HepG2 (cell line): ENCODE measurements at places on chromosomes 1 and 21. TPM values are rescaled to one million over a fixed set of nuclear protein-coding genes. Genes with fewer than 3 reads are reported as not detected.

DNA sequence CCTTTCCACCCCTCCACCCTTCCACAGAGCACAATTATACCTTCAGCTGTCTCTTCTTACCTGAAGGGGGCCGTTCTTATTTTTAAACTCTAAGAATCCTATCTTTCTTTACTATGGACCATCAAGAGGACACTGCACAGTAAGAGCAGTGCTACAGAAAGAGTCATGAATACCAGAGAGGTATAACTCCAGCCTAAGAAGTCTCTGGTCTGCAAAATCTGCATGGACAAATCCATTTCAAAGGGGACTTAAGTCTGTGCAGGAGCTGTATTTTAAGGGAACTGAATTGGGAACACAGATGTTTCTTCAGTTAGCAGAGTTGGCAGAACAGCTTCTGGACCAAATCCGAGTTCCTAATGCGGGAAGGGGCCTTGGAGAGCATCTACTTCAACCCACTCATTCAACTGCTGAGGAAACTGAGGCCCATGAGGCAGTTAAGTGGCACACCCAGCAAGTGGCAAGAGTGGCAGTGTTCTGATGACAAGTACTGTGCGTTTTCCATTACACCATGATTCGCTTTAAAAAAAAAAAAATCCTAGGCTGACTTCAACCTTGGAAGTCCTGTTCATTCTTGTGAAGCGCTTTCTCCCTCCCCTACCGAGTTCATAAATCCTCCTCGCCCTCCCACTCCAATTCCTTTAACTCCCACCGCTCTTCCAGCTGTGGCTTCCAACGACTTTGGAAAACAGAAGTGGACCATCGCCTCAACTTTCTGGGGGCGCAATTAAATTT lies 1.8 kb downstream of the PLPP3 start:
- no peak for DNase-seq

DNA sequence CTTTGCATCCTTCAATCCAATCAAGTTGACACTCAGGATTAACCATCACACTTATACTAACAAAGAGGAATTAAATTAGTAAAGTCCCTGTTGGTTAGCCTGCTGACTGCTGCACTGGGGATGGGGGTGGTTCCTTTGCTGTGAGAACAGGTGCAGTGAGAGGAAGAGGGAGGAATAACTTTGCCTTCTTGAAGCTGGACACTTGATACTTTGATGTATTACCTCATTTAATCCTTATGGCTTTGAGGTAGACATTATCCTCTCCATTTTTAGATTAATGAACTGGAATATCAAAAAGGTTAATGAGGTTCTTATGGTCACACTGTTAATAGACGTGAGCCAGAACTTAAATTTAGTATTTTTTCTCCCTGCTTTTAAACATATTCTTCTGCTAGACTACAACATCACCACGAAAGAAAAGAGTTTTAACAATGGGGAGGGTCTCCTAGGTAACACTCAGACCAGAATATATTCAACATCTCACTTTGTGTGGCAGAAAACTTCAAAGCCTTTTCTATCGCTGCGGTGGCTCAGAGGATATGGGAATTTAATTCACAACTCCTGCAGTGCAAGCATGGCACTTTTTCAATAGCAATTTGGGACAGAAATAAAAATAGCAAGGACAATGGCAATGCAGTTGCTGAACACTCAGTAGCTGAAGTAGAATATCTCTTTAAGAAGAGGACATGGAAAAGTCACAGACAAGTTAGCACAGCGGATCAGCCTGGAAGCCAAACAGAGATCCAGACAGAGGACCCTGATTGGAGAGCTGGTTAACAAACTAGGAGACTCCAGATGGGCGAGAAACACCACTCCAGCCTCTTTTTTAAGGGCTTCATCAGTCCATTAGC lies 68.8 kb upstream of the DNAH14 start:
- no peak for DNase-seq

DNA sequence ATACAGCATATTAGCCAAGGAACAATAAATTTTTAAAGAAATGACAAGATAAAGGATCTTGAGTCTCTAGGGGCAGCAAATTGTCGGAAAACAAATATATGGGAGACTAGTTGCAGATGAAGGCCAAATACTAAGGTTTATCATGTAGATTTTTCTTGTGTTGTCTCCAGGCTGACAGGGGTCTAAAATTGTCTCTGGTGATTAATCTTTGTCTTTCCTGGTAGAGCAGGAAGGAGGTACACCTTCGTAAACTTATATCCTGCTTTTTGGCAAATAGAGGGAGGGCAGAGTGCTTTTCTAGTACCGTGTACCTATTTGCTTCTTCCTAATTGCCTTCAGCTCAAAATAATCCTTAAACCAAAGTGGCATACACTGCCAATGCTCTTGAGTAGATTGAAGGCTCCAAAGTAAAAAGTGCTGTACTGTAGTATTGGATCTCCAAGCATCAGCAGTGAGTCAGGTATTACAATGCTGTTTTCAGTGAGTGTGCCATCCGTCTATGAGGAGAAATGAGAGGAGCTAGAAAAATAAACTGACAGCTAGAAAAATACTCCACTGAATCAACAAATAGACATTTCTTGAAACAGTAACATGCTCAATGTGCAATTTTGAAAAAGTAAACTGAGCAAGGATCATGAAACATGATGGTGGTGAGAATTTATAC lies 1.8 kb upstream of the LEPR start:
- DNase-seq: no peak

FAM20B gene
- 13.4 and 13.8 TPM in 2 replicates for polyA plus RNA-seq

GRCh38 chr1:217134857-217135568 lies 411.8 kb upstream of the ESRRG start:
- DNase-seq: no peak

DNA sequence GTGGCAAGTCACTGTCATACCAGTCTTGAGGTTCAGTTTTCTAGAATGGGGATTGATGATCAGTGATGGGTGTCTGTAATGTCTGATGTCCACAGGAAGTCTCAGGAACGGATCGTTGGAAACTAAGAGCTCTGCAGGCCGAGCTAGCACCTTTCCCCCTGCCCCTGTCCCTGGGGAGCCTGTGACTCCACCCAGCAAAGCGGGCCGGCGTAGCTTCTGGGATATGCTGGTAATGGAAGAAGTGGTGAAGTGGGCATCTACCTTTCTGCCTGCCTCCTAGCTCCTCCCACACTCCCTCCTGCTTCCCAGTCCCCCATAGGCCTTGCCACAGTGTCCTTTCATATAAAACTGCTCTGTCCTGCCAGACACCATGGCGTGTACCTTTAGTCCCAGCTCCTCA lies 13.4 kb downstream of the HYI start:
- DNase-seq: no peak

DNA sequence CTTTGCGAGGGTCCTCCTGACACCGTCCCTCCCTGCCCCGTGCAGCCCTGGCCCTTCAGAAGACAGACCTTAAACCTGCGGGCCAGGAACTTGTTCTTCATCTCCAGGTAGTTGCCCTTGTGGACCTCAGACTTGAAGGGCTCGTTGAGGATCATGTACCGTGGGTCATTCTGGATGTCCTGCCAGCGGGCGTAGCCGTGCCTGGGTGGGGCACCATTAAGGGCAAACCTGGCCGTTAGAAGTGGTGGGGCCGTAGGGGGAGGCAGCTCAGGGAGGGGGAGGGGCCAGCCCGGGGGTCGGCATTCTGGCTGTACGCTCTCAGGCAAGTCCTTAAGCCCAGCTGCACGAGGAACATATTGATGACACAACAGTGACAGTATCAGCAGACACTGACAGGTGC lies 64.6 kb downstream of the KCNAB2 start:
- DNase-seq: no peak

HRNR gene
- not detected in 2 replicates for polyA plus RNA-seq

FCRL1 gene
- polyA plus RNA-seq: not detected in 2 replicates

- no peak for DNase-seq
These were observed 23.4 kb upstream of the ABCG1 start for GRCh38 chr21:42195378-42196031.

- no peak for DNase-seq
These were observed 165.3 kb downstream of the TNFSF18 start for GRCh38 chr1:172885411-172885810.

DNA sequence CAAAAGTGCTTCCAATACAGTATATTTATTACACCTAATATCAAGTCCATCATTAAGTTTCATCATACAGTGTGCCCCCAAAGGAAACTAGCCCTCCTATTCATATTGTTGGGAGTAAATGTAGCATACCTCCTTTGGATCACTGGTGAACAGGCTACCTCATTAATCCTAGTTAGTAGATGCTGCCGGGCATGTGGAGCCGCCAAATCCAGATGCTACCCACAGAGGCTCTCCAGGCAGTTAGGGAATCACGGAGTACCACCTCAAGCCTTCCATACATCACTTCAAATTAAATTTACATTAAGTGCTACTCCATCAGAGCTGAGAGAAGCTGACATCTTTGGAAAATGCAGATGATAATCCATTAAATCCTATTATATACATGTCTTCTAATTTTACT lies 121.7 kb upstream of the FOXD3 start:
- DNase-seq: no peak

GRCh38 chr1:109527098-109527811 lies 12.4 kb upstream of the GPR61 start:
- DNase-seq: no peak

GRCh38 chr1:89147678-89148658 lies 22.1 kb upstream of the GBP2 start:
- DNase-seq: no peak

- DNase-seq: no peak
These were observed 25.3 kb downstream of the FTCD start for GRCh38 chr21:46129846-46130651.

GRCh38 chr1:119361205-119361604 lies 7.4 kb upstream of the HAO2 start:
- peak; percentile 64 for DNase-seq

GRCh38 chr1:13981142-13981541 lies 281.2 kb downstream of the PRDM2 start:
- no peak for DNase-seq

DNA sequence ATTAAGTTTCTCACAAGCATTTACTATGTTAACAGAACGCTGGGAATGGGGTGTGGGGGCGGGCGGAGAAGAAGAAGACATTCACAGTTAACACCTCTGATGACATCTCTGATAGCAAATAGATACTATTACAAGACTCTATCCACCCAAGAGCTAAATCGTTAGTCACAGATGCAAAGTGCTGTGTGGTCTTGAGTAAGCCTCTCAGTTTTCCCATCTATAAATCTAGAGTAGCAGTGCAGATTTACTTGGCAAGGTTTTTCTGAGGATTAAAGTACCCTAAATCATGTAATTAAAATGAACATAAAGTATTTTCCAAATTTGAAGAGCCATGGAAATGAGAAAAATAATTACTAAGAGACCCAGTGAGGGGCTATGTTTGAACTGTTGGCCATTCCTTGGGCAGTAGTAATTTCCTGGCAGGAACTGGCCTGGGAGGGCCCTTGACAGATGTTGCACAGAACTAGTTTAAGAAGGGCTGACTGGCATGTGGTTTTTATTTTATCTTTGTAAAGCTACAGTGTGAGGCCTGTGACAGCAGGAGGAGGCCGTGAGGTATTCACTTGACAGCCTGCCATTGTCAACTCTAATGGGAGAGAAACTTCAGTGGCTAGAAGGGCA lies 58.7 kb upstream of the APOBEC4 start:
- DNase-seq: no peak

DNA sequence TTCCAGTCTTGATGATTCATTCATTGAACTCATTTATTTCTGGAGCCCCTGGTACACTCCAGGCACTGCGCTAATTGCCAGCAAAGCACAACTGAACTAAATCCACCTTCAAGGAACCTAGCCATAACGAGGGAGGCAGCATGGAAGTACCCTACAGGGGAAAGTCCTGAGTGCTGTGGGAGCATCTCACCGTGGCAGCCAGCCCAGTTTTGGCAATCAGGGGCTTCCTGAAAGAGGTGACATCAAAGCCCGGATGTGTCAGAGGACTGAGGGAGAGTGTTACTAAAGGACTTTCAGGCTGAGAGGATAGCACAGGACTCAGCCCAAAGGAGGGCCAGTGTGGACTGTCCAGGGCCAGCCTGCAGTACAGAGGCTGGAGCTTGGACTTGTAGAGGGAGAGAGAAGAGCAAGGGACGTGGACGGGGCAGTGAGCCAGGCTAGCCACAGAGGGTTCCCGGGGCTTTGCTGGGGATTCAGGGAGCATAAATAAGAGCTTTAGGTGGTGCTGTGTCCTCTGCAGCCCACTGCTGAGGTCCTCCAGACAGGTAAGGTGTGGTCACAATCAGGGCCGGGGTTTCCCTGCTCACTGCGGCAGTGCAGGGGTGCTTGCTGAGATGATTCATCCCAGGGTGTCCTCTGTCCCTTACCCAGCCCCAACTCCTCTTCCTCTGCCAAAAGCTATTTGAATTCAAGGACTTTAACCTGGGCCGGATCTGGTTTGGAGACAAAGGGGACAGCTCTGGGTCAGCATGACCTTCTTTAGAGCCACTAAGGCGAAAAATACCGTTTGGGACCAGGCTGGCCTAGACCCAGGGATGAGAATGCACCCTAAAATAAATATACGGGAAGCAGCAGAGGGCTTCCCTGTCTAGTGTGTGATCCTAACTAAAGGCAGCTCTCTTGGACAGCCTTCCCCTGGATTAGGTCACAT lies 128.3 kb downstream of the EDEM3 start:
- no peak for DNase-seq

DNA sequence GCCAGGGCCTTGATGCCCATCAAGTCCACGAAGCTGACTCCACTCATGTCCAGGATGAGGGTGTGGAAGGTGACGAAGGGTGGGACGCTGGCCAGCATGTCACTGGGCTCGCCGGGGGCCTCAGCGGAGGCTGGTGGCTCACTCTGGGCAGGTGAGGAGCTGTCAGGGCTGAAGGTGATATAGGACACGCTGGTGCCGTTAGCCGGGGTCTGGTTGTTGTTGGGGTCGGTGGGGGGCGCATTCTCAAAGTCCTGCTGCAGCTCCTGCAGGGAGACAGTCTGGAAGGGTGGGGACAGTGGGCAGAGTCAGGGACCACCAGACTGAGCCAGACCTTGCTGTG lies 21.7 kb downstream of the SLC26A9 start:
- DNase-seq: no peak

- DNase-seq: no peak
These were observed 71.3 kb downstream of the HLX start for GRCh38 chr1:220950576-220950975.

SYTL1 gene
- 11.1 and 15.8 TPM in 2 replicates for polyA plus RNA-seq

GRCh38 chr1:213987927-213988506 lies at the start of gene PROX1:
TSS of gene PROX1 (plus strand) at chr1:213987973. CDS start at chr1:213996536, 8,563 bp downstream.
- DNase-seq: no peak

DNA sequence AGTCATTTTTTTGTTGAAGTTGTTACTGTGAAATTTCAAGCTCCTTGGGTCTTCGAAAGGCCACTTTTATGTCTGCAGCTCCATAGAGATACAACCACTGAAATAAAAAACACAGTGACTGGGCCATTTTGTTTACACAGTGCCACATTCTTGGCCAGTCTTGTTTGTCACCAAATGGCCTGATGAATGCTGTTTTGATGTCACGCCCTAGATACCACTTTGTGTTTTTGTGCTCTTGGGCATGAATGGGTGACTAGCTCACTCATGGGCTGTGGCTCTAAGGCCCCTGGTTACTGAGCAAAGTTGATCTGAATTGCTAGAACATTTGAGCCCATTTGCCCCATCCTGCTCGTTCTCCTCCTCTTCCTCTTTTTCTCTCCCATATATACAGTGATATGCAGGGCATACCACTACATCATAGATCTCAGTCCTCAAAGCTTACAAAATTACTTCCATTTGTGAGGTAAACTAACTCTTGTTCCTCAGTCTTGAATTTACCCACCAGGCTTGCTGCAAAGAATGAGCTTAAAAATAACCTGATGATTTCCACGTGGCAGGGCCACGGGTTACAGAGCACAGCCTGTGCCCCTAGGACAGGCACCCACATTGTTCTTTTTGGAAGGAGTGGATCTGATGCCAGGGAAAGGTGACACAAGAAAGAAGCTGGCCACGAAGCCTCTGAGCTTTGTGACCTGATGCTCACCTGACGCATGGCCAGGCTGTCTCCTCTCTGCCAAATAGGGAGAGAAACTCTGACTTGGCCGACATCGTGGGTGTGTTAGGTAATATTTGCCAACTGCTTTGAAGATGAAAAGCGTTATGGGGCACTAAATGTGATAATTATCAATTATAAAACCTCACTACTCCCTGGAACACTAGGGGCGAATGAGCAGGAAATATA lies 92.4 kb downstream of the RUNX1 start:
- DNase-seq: no peak
